ENCODE measurements at places on chromosomes 16 and 17. TPM values are rescaled to one million over a fixed set of nuclear protein-coding genes. Genes with fewer than 3 reads are reported as not detected.

DNA sequence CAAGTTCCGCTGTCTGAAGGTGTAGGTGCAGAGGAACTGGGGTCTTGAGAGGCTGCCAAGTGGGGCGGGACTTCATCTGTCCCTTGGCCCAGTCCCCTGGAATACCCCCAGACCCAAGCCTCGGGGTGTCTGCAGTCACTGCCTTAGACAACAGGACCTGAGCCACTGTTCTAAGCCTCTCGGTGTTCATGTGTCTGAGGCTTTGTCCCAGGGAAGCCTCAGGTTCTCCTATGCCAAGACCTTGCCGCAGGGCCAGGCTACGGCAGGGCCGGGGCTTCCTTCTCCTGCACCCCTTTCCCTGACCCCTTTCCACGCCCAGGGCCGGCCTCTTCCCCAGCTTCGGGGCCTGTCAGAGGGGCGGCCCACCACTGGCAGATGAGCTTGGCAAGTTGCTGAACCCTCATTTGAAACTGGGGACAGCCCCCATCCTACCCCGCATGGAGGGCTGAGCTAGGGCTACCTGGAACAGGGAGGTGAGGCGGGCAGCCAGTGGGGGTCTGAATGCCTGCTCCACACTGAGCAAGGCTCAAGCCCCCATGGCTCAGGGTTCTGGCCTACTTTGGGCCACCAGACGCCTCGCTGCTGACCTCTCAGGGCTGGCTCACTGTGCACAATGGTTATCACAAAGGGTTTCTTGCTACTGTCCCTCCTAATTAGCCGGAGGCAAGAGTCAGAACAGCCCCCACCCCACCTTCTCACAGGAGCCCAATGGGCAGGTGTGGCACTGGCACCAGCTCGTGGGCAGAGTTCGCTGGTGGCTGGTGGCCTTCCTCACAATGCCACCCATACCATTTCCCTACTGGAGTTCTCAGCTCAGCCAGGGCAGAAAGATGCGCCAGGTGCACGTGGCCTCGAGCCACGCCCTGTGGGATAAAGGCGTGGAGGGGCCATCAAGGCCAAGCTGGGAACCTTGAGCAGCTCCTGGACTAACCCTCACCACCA, 7.1 kb downstream of the LITAFD start:
- H3K36me3 ChIP-seq = peaks cover 39% of the 10 kb centered on the region
- H3K4me1 ChIP-seq = peaks cover 12% of the 10 kb centered on the region
- H3K27me3 ChIP-seq = no peaks in the 10 kb centered on the region
- H3K4me3 ChIP-seq = no peak overlapping the region
- H3K27ac ChIP-seq = no peak overlapping the region

- peaks cover 2% of the 10 kb centered on the region for H3K36me3 ChIP-seq
- no peak overlapping the region for H3K27ac ChIP-seq
- DNase-seq = no peak
- H3K4me1 ChIP-seq = no peaks in the 10 kb centered on the region
Measured at GRCh38 chr17:67200727-67201301, 44.2 kb downstream of the HELZ start.

DNA sequence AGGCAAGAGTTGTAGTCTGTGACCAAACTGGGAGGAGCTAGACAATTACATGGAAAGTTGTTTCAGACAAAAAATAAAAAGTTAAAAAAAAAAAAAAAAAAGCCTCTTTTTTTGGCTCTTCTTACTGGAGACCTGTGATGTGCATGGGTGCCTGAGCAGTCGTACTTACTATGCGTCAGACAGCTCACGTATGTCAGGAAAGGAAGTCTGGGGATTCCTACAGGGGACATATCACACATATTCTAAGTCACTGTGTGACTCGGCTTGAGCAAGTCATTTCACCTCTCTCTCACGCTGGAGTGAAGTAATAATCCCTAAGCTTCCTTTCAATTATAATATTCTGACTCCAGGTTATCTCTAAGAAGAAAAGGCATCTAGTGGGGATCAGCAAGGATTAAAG, 6.0 kb downstream of the SLFN14 start:
- no peak for DNase-seq
- no peak overlapping the region for H3K4me3 ChIP-seq
- no peaks in the 10 kb centered on the region for H3K27me3 ChIP-seq
- H3K36me3 ChIP-seq = no peaks in the 10 kb centered on the region

The CLEC19A gene
- 0.35 TPM for total RNA-seq

GRCh38 chr16:53715023-53715384, 11.0 kb downstream of the FTO start:
- no peaks in the 10 kb centered on the region for H3K27me3 ChIP-seq
- H3K27ac ChIP-seq = no peak overlapping the region
- H3K36me3 ChIP-seq = no peaks in the 10 kb centered on the region
- no peak for DNase-seq
- H3K4me1 ChIP-seq = no peaks in the 10 kb centered on the region

- H3K27me3 ChIP-seq = no peaks in the 10 kb centered on the region
- no peak for DNase-seq
- no peaks in the 10 kb centered on the region for H3K4me1 ChIP-seq
- H3K4me3 ChIP-seq = no peak overlapping the region
- H3K36me3 ChIP-seq = no peaks in the 10 kb centered on the region
Measured at GRCh38 chr17:61783556-61784304, 79.6 kb downstream of the BRIP1 start.

All from H1 (cell line).